ENCODE measurements at places on chromosomes 5 and 9.

GRCh38 chr5:179766021-179766725 lies 27.6 kb upstream of the LTC4S start:
- no peak for DNase-seq

GRCh38 chr5:18079831-18080230 lies 445.6 kb downstream of the TAF11L14 start:
- DNase-seq = no peak

DNA sequence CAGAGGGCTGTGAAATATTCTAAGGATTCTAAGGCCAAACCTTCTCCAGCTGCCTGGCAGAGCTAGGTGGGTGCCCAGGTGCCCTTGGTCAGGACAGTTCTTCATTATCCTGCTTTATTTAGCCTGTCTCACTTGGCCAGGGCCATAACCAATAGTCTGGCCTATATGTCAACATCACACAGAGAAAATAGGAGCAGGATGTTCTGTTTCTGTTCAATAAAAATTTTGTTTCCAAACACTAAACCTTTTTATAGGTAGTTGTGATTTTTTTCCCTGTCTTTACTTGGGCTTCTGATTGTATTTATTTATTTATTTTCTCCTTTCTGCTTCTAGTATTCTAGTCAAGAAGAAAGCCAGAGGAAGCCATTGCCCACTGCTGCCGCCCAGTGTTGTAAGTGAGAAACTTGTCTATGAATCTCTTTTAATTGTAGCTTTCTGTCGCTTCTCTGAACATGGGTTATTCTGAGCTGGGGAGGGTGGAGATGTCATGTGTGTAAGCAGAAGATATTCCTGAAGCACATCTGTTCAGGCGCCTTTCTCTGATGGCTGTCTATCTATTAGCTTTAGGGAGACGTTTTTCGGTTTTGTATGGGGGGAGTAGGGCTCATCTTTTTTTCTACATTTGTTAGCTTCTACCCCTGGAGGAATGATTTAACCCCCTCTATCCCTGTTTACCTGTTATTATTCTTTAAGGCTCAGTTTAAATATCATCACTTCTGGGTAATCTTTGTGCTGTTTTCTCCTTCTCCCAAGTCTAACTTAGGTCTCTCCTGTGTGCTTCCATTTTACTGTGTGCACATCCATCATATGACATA lies 97.1 kb downstream of the UNC13B start:
- peak; percentile 7 for DNase-seq

- no peak for DNase-seq
Measured at GRCh38 chr5:142445266-142445665, 120.4 kb upstream of the SPRY4 start.

DNA sequence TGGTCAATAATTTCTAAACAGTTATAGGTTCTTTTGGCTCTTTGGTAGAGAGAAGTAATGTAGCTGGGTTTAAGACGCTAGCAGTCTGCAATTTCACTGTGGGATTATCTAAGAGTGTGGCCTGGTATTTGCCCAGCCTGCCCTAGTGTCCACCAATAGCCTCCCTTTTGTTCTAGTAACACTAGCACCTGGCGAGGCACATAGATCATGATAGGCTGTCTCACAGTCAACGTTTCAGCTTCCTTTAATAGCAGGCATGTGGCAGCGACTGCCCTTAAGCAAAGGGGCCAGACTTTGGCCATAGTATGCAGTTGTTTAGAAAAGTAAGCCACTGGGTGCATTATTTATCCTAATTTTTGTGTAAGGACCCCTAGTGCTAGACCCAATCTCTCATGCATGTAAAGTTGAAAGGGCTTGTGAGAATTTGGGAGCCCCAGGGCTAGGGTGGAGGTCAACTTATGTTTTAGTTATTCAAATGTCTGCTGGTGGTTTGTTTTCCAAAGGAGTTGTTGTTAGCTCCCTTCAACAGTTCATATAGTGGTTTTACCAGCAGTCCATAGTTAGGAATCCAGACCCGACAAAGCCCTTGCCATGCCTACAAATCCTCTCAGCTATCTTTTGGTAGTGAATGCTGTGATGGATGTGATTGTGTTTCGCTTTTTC lies 274.3 kb downstream of the HTR1A start:
- no peak for DNase-seq

GRCh38 chr5:11905206-11905605 lies 960 bp upstream of the CTNND2 start:
- no peak for DNase-seq

GRCh38 chr5:157924931-157925729 lies 66.2 kb upstream of the CLINT1 start:
- DNase-seq = no peak

DNA sequence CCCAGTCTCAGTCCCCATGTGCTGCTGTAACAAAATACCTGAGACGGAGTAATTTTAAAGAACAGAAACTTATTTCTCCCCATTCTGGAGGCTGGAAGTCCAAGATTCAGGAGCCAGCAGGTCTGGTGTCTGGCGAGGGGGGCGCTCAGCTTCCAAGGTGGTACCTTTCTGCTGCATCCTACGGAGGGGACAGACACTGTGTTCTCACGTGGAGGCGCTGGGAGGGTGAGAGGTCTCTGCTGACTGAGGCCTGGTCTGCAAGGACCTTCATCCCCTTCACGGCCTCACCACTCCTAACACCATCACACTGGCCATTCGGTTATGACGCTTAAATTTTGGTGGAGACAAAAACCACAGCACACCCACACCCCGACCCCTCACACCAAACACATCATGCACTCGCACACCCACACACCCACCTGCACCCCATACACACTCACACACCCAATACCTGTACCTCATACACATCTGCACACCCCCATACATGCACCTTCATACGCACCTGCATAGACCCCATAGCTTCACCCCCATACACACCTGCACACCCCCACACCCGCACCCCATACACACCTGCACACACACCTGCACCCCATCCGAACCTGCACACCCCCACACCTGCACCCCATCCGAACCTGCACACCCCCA lies 9.8 kb upstream of the ZDHHC11 start:
- no peak for DNase-seq

- DNase-seq = no peak
Measured at GRCh38 chr5:135045488-135045887, 11.5 kb upstream of the PITX1 start.

- no peak for DNase-seq
Measured at GRCh38 chr5:134223406-134224248, 2.2 kb downstream of the PPP2CA start.

DNA sequence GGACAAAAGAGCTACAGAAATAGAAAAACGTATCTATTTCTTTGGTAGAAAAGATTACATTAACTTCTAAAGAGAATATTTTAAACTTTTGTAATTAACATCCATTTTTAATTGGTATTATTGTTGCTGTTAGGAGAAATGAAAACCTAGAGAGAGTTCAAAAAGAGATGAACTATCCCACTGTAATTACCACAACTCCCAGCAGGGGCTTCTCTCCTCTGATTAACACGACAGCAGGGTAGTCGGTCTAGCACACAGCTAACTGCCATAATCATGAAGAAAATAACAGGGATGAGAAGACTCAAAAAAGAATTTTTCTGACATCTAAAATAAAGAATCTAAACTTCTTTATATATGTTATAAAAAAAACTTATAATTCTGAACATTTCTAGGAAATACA lies 86.2 kb upstream of the CDH9 start:
- DNase-seq = no peak

Data from stimulated activated CD4-positive, alpha-beta T cell treated with anti-CD3 and anti-CD28 coated beads, Interleukin-12 subunit alpha, Interleukin-12 subunit beta, amount 100 ng/mL, for 24 hours (primary cell).